ENCODE measurements at places on chromosomes 12 and 14.

DNA sequence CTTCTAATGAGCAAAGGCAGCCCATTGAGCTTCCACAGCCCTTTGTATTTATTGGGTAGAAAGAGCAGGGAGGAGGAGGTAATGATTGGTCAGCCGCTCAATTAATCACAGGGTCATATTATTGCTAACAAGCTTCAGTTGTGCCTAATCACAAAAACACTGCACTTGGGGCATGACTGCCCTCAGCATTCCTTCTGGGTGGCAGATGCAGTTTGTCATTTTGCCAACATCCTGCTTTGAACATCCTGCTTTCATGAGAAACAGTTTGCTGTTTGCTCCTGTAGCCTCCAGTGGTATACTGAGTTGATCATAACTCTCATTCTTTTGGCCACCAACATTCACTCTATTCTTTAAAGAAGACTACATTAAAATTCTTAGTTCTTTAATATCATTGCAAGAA is 462.9 kb upstream of the MIS18BP1 start:
- DNase-seq: no peak

- DNase-seq: no peak
Measured at GRCh38 chr12:77072833-77073495, 7.6 kb upstream of the E2F7 start.

GRCh38 chr12:111887926-111888745 is 46.1 kb downstream of the MAPKAPK5 start:
- no peak for DNase-seq

- DNase-seq: no peak
Measured at GRCh38 chr14:82414853-82415539, 881.3 kb upstream of the SEL1L start.

DNA sequence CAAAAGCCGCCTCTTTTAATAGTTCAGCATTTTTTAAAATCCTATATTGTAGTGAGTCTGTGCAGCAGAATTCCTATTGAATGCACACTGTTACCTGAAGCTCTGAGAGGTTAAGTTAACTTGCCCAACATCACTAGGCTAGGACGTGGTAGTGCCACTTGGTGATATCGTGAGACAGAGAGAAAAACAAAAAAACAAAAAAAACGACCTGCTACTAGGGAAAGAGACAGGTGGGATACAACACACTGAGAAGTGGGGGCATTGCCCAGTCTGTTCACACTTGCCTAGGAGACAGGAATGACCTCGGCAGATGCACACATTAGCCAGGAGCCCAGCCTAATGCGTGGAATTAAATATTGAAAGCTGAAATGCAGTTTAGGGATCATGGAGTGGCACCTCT is 129.7 kb upstream of the CCND2 start:
- no peak for DNase-seq

GRCh38 chr12:11661491-11662089 is 12.1 kb downstream of the ETV6 start:
- DNase-seq: no peak

DNA sequence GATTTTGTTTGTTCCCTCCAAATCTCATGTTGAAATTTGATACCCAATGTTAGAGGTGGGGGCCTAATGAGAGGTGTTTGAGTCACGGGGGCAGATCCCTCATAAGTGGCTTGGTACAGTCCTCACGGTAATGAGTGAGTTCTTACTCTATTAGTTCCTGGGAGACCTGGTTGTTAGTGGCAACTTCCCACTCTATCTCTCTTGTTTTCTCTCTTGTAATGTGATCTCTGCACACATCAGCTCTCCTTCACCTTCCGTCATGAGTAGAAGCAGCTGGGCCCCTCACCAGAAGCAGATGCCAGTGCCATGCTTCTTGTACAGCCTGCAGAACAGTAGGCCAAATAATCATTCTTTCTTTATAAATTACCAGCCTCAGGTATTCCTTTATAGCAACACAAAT is 29.6 kb upstream of the KCNK10 start:
- DNase-seq: peak; percentile 95

DNA sequence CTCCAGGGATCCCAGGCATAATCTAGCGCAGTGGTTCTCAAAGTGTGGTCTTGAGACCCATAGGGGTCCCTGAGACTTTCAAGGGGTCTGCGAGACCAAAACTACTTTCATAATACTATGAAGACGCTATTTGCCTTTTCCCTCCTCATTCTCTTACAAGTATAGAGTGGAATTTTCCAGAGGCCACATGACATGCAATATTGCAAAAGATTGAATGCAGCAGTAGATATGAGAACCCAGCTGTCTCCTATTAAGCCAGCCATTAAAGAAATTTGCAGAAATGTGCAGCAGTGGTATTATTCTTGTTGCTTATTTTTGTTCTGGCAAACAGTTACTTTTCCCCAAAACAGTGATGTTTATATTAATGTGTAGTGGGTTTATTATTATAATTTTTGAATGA is 62.8 kb downstream of the VWF start:
- DNase-seq: no peak

DNA sequence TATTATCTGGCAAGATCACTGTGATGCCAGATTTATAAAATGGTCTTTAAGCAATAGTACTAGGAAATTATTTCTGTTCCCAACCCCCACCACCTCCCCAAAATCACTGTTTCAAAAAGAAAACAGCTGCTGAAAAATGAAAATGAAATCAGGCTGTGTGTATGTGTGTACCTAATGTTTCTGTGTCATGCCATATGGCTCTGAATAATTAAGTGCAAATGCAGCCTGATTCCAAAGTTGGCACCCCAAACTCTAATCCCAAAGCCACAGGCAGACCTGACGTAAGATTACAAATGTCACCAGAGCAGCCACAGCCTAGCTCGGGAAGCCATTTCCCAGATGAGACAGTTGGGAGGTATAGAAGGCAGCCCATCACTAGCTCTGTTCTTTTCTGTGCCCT is 175.5 kb downstream of the MED13L start:
- DNase-seq: no peak

- DNase-seq: no peak
Measured at GRCh38 chr14:61474701-61475100, 153.3 kb downstream of the PRKCH start.

GRCh38 chr14:90299408-90299807 is 32.3 kb downstream of the NRDE2 start:
- no peak for DNase-seq

- DNase-seq: no peak
Measured at GRCh38 chr14:105107781-105108515, 42.7 kb upstream of the GPR132 start.

DNA sequence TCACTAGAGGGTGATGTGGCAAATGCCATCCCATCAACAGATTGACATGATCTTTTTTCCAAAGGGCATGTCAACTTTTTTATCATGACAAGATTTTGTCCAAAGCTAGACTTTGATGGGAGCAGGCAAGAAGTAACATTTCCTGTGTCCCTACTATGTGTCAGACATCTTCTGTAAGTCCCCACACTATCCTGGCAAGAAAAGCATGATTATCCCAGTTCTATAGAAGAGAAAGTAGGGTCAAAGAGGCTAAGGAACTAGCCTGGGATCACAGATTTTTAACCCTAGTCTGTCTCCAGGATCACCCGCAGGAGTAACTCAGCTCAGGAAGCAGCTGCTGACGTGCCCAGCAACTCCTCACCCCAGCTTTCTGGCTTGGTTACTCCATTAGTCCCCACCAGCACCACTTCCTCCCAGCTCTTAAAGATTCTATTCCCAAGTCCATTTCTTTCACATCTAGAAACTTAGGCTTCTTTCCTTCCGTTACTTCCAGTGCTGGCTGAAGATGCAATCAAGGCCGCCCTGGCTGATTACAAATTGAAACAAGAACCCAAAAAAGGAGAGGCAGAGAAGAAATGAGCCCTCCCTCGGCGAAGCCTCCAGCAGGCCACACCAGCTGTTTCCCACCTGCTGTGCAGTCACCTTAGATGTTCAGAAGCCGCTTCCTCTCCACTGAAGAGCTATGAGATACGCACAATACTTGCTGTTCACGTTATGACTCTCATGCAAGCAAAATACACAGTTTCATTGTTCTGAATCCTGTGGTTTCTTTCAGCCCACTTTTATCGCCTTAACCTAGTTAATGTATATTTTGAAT is 6.2 kb downstream of the ISCU start:
- peak; percentile 7 for DNase-seq

GRCh38 chr12:45304514-45305178 is 88.8 kb downstream of the ANO6 start:
- DNase-seq: no peak

DNA sequence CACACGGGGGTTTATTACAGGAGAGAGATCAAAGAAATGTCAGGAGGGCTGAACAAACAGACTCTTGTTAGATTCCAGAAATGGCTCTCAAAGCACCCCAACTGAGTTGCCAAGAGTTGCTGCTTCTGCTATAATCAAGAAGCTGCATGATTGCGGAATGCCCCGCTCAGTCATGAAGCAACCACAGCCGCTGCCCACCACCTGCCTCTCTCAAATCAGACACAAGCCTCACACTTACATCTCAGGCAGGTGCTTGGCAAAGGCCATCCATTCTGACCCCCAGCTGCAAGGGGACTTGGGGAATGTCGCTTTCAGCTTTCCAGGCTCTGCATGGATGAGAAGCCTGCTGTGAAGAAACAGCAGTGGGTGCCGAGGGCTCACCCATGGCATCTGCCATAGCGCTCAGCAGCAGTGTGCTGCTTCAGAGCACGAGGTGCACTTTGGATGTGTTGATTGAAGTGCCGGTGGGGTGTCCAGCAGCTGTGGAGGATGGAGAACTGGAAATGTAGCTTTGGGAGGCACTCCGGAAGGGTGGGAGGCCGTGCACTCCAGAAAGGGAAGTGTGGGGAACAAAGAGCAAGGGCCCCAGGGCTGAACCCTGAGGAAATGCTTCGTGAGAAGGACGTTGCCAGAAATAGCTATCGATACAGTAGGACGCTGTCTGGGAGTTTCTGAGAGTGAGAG is 37.7 kb downstream of the LRRC74A start:
- DNase-seq: peak; percentile 65

DNA sequence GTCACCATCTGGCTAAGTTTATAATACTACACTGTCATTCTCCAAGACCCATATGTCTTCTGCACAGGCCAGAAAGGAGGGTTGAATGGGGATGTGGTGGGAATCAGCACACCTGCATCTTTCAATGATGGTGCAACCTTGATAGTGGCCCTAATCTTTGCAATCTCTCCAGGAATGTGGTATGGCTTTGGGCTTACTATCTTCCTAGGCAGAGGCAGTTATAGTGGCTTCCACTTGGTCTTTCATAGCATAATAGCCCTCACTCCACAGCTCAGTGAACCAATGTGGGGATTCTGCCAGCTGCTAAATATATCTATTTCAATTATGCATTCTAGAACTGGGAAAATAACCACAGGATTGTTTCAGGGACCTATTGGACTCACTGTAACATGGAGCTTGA is 61.8 kb upstream of the ATP2B1 start:
- DNase-seq: no peak

DNA sequence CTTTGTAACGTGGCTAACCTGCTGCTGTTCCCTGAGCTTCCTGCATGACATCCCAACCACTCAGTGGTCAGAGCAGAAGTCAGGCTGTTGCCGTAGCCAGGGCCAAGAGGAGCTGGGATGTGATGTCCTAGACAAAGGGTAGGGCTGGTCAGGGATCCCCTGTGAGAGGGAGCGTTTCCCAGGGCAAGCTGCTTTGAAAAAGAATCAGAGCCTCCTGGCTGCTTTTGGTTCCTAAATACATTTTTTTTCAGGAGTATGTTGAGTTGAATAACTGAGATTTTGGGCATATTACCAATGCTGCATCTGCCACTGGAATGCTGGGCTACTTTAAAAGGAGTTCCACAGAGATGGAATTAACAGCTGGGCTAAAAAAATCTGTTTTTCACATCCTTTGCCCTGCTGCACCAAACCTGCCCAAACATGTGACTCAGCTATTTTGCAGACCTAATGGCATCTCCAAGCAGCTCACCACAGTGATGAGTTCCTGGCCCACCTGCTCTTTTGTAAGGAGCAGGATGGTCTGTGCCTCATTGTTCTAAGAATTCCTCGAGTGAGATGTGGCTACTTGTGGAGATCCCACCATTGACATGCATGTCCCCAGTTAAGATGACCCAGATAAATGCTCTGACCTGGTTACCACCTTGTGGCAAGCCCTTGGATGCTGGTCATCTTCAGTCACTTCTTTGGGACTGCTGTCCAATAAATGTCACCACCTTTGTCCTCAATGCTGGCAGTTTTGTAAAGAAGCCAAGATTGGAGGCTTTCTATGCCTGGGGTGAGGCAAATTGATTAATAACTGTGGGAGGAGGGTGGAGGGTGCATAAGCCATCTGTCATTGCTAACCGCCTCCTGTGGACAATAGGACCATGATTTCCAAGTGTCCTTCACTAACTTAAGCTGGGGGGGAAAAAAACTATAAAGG is 24.1 kb downstream of the ANKRD13A start:
- peak; percentile 4 for DNase-seq

DNA sequence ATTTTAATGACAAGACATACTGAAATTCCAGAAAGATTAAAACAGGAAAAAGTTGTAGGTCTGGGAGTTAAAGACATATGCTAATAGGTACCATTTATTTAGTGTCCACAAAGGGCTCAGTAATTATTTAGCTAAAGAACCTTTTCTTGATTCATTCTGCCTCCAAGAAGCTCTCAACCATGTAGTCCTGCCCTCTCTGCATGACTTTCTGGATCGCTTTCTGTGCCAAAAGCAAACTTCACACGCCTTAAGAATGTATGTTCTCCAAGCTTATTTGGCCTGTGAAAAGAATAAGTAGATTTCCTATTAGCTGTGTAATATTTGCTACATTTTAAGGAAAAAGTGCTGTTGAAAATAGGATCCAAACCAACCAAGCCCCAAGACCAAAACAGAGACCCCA is 291.7 kb downstream of the C12orf75 start:
- DNase-seq: no peak

DNA sequence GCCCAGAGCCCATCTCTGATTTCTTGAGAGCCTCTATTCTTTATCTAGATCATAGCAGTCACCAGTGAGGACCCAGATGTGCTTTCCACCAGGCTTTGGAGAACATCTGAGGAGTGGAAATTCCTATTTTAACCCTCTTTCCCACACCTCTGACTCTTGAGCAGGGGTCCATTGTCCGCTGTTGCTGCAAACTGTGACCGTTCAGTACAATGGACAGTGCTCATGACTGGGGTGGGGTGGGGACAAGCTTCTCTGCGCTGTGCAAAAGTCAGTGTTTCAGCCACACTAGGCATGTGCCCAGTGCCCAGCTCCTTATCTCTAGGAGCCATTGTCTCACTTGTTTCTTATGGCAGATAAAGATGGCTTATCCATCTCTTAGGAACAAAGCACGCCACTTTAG is 16.9 kb upstream of the KRT7 start:
- DNase-seq: no peak

GRCh38 chr14:25570483-25570882 is 520.5 kb upstream of the STXBP6 start:
- no peak for DNase-seq

All from SHP77 (cell line).